Mucosa of descending colon (tissue), 3 donors: ENCODE measurements at places on chromosomes 1 and 21.

- DNase-seq = no peak
Measured at GRCh38 chr21:39048574-39048973, 134.7 kb downstream of the PSMG1 start.

DNA sequence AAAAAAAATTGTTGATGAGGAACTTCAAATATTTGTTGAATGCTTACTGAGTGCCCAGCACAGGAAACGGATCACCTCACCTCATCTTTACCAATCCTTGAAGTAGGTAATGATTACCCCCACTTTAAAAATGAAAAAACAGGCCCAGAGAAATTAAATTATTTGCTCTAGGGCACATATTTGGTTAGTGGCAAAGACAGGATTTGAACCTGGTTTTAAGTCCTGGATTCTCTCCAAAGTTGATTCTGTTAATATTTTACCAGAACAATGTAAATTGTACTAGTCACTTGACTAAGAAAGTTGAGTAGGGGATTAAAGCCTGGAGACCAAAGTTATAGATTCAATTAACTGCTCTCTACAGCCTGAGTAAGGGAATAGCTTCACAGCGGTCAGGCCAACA is 97.9 kb downstream of the GIPC2 start:
- DNase-seq = no peak

DNA sequence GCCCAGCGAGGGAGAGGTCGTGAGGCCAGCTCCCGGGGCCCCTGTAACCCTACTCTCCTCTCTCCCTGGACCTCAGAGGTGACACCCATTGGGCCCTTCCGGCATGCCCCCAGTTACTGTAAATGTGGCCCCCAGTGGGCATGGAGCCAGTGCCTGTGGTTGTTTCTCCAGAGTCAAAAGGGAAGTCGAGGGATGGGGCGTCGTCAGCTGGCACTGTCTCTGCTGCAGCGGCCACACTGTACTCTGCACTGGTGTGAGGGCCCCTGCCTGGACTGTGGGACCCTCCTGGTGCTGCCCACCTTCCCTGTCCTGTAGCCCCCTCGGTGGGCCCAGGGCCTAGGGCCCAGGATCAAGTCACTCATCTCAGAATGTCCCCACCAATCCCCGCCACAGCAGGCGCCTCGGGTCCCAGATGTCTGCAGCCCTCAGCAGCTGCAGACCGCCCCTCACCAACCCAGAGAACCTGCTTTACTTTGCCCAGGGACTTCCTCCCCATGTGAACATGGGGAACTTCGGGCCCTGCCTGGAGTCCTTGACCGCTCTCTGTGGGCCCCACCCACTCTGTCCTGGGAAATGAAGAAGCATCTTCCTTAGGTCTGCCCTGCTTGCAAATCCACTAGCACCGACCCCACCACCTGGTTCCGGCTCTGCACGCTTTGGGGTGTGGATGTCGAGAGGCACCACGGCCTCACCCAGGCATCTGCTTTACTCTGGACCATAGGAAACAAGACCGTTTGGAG is 23.7 kb upstream of the TNFRSF1B start:
- DNase-seq = peak; percentile 73

- no peak for DNase-seq
Measured at GRCh38 chr1:115118611-115119010, 29.3 kb upstream of the TSPAN2 start.

DNA sequence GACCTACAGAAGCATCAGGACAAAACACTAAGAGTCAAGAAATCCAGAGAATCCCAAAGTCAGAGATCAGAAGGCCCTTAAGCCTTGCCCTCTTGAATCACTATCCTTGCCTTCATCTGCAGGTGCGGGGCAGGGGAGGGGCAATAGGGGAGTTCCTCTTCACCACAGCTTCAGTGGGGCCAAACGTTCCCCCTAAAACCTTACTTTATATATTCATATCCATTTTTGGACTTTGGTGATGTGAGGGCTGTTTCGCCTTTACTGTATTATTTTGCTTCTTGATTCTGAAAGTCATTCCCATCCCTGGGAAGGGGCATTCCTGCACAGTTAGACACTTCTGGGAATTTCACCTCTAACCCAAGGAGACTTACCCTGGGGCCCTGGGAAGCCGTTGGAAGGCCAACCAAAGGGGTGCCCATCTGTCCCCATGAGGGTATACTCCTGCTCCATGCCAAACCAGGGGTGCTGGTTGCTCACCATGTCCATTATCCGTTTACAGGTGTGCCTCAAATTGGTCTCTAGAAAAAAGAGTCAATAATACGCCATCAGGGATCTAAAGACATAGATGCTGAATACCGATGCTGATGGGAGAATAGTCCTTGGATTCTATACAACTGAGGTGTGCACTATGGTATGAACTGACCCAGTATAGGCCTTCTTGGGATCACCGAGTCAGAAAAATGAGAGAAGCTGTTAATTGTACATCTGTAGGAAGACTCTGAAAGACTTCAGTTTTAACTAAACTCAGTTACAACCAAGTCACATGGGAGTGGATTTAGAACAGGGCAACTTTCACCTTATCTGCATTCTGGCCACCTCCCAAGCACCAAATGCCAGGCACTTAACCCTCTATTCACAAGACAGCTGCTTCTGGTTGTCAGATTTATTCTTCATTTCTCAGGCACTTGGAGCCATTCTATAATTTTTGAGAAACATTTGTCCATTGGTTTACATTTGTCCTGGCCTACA is 5.4 kb downstream of the GLUL start:
- DNase-seq = no peak

- no peak for DNase-seq
Measured at GRCh38 chr1:19439464-19440171, 45.7 kb downstream of the CAPZB start.

- no peak for DNase-seq
Measured at GRCh38 chr1:205285381-205286101, 36.0 kb downstream of the NUAK2 start.

GRCh38 chr1:36528361-36529349 is 45.9 kb upstream of the CSF3R start:
- DNase-seq = no peak

DNA sequence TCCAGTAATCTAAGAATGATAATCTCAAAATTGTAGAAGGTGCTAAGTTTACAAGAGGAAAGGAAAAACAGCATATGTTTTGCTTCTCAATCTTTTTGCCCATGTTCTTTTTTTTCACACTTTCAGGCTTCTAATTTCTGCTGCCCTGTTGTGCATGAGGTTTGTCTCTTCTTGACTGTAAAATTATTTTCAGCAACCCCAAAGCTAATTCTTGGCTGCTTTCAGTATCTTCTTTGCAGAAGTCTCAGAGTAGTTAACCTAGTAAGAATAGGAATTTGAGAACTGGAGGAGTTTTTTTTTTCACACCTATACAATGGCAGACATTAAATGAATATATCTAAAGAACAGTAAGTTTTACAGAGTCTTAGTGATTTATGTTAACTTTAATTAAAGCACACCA is 26.4 kb downstream of the DENND2D start:
- DNase-seq = no peak

DNA sequence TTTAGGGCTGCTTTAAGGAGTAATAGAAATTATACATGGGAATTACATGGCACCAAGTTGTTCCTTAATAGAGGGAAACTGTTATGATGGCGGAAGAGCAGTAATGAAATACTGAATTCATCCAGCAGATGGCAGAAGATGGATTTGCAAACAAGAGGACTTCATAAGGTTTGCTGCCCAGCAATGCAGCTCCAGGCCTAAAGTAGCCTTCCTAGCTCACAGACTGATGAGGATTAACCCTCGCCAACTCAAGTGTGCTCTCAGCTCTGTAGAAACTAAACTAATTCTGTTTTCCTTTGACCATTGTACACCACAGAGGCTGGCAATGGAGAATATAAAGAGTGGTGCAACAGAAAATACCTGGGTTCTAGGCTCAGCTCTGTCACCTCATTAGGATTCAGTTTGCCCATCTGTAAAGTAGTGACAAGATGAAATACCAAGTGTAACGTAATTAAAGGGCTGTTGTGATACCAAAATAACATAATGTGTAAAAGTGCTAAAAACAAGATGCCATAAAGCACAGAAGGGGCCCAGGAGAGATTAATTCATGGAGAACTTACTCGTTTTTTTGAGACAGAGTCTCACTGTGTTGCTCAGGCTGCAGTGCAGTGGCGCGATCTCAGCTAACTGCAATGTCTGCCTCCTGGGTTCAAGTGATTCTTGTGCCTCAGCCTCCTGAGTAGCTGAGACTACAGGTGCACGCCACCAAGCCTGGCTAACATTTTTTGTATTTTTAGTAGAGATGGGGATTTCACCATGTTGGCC is 102.4 kb upstream of the SERBP1 start:
- no peak for DNase-seq

- DNase-seq = peak; percentile 58
Measured at GRCh38 chr1:173255214-173255813, 48.2 kb upstream of the TNFSF4 start.

DNA sequence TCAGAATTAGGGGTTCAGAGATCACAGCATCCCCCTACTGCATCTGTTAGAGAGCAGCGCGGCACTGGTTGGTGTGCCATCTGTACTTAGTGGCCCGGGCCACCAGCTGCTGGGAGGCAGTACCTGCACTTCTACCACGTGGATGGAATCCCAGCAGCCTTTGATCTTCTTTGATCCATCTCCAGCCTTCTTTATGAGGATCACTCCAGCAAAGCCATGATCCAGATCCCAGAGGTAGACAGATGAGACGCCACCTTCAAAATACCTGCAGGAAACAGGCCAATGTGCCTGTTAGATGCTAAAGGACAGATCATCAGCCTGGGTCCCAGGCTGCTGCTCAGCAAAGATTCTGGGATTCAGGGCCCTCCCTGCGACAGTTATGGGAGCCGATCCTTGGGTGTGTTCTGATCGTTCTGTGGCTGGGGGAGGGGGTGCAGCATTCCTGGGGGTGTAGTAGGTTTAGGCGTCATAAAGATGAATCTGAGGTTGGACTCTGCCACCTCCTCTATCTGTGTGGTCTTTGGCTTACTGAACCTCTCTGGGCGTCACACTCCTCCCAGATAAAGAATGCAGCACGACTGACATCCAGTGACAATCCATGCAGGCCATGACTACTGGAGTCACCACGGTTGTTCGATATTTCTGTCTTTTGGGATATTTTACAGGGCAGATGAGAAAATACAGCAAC is 45.3 kb downstream of the SLC66A1 start:
- DNase-seq = no peak

DNA sequence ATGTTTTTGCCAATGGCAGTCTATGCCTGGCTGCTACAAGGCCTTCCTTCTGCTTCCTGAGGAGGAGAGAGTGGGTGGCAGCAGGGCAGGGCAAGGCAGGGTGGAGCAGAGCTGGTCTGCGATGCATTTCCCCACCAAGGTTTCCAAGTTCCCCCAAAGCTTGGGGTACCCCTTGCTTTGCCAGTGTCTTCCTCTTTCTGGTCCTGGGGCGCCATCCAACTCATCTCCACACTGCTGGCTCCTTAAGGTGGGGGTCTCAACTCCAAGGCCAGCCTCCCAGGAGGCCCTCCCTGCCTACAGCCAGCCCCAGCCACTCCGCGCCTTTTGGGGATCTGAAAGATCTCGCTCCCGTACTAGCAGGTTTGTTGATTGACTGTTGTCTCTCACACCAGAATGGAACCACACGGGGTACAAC is 3.9 kb upstream of the SKI start:
- DNase-seq = no peak

GRCh38 chr21:27581168-27581567 is 614.3 kb upstream of the ADAMTS5 start:
- DNase-seq = no peak

DNA sequence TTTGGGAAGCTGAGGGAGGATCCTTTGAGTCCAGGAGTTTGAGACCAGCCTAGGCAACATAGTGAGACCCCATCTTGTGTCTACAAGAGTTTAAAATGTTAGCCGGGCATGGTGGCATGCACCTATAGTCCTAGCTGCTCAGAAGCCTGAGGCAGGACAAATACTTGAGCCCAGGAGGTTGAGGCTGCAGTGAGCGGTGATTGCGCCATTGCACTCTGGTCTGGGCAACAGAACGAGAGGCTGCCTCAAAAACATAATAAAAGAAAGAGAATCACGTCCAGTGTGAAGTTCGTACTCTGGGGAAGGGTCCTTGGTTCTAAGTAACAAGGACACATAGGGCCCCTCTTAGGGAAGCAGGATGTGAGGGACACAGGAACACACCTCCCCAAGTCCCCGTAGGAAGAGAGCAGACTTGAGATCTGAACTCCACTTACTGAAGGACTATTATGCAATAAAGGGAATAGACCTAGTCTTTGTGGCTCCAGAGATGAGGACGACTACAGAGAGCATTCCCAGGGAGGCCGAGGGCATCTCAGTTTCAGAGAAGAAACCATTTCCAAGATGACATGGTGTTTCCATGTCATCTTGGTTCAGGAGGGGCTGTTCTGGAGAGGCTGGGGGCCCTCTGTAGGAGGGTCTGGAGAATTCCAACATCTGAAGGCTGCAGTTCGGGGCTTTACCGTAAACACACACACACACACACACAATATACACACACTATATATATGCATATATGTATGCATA is 10.8 kb upstream of the ENO1 start:
- DNase-seq = no peak

DNA sequence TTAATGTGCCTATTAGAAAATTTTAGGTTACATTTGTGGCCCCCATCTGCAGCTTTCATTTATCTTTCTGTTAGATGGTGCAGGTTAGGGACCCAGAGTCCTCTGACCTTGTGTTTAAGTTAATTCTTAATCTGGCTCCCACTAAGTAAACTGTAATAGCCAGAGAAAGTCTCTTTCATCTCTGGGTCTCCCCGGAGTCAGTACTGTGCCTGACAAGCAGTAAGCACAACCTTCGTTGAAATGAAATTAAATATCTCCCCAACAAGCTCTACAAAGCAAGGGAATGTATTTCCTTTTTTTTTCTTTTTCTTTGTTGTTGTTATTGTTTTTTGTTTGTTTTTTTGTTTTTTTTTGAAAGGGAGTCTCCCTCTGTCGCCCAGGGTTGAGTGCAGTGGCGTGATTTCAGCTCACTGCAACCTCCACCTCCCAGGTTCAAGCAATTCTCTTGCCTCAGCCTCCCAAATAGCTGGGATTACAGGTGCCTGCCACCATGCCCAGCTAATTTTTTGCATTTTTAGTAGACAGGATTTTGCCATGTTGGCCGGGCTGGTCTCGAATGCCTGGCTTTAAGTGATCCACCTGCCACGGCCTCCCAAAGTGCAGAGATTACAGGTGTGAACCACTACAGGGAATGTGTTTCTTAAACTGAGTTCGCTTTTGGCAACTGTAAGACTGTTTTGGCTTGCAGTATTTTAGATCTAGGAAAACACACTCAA is 81.6 kb downstream of the HHIPL2 start:
- DNase-seq = no peak

DNA sequence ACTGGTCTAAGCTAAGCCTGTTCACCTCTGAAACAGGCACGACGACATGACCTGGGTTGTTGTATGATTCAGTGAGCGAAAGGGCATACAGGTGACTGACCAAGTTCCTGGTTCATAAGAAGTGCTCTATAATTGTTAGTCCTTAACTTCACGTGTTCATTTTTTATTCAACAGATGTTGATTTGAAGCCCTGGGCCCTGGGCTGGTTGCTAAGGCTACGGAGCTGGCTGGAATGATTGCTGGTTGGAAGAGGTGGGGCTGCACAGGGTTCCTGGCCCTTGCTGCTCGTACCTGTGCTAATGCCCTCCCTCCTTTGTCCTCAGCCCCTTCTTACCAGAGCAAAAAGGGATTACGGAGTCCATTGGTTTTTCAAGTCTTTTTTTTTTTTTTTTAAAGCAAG is 111.3 kb upstream of the CSF3R start:
- DNase-seq = no peak

GRCh38 chr1:107782217-107782845 is 182.6 kb downstream of the VAV3 start:
- no peak for DNase-seq
